OCI-M1 (cell line): ENCODE measurements at places on chromosomes 2 and 18.

- DNase-seq, result peak; percentile 78
Observed at GRCh38 chr2:223101340-223102039, 49.5 kb downstream of the KCNE4 start.

- peak; percentile 80 for DNase-seq
Observed at GRCh38 chr2:38376346-38377049, 575 bp downstream of the ATL2 start.

DNA sequence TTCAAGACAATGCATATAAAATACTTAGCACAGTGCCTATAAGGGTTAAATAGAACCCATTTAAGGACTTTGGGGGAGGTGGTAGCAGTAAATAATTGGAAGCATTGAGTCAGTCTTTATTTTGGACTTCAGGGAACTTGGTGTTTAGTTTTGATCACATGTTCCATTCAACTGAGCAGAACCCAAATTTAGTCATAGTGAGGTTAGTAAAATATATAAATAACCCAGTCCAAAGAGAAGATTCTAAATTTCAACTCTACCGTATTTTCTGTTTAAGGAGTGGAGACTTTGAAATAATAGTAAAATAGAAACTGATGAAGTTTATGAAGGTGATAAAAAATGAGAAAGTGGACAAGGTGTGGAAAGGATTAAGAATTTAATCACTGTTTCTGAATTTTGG lies 19.7 kb downstream of the TWSG1 start:
- DNase-seq, result no peak

DNA sequence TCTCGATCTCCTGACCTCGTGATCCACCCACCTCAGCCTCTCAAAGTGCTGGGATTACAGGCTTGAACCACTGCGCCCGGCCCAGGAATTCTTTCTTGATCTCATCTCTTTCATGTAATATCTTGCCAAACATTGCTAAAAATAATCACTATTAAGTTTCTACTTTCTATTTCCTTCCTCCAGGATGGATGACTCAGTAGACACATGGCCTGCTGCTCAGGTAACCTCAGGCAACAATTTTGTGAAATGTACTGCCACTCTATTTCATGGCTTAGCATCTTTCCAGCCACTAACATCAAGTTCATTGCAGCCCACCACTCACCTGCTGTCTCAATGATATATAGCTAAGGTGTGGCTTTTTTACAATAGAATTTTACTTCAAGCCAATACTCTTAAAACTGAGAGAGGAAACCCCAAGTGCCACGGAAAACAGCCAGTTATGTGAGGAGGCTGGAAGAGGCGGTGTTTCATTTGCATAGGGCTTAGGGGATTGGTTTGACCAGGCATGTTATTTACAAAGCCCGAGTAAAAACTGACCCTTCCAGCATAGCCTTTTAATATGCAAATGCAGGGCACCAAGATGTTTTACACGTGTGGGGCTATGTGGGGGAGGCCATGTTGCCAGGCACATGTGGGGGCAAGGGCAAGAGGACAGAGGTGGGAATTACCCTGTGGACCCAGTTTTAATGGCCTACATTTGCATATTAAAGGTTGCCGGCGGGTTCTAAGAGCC lies 11.3 kb upstream of the SUMO1 start:
- DNase-seq, result no peak

- no peak for DNase-seq
Observed at GRCh38 chr18:420661-421246, 79.7 kb downstream of the COLEC12 start.

- no peak for DNase-seq
Observed at GRCh38 chr2:236984046-236984445, 101.6 kb upstream of the COPS8 start.

DNA sequence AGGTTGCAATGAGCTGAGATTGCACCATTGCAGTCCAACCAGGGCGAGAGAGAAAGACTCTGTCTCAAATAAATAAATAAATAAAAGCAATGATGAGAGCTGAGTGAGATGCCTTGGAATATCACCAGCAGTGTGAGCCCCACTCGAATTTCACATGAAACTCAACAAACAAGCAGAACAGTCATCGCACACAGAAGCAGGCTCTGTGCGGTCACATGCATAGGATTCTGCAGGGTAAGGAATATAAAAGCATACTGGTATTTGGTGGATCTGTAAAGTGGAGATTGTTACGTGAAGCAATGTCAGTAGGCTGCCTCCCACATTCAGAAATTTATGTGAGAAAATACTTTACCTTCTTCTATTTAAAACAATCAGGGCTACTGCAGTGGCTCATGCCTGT lies 18.0 kb upstream of the AP1S3 start:
- no peak for DNase-seq

DNA sequence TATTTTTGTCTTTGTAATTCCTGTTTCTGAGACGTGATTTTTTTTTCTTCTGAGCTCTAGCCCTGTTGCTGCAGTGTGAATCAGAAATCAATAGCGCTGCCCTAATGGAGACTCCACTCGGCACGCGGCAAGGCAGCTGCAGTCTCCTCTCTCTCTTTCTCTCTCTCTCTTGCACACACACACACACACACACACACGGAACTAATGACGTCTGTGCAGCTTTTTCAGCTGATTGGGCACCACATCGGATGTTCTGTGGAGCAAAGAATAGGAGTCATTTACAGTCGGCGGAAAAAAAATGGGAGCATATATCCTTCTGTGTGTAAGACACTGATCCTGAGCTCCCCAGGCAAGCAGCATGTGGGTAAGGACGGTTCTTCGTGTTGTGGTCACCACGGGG lies 2.0 kb upstream of the MYT1L start:
- DNase-seq, result no peak

DNA sequence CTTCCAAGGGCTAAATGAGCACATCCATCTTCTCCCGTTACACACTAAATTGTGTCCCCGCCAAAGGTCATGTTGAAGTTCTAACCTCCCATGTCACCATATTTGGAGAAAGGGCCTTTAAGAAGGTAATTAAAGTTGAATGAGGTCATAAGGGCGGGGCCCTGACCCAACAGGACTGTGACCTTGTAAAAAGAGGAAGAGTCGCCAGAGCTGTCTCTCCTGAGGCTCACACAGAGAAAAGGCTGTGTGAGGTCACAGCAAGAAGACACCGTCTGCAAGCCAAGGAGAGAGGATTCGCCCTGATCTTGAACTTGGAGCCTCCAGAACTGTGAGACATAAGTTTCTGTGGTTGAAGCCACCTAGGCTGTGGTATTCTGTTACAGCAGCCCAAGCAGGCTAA lies 24.1 kb downstream of the TRABD2A start:
- peak; percentile 86 for DNase-seq

GRCh38 chr2:50646226-50646625 lies 385.7 kb downstream of the NRXN1 start:
- no peak for DNase-seq

DNA sequence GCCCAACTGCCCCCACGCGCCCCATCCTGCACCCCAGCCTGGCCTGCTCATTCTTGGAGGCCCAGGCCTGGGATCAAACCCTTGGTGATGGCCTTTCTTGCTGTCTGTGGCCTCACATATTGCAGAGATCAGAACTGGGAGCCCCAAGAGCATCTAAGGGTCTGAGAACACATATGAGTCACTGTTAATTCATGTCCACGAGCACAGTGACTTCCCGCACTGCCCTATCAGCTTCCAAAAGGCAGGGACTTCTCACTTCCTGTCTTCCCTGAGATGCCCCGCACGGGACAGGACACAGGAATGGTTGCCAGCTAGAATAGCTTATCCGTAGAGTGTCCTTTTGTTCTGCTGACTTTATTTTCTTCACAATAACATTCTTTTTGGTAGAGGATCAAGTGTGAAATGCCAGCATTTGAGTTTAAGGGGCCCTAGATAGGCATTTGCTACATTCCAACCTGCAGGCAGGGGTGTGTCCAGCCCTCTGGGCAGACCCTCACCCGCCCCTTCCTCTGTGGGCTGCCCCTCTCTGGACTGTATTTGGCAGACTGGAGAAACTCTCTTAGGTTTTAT lies 21.1 kb upstream of the CELF4 start:
- no peak for DNase-seq

DNA sequence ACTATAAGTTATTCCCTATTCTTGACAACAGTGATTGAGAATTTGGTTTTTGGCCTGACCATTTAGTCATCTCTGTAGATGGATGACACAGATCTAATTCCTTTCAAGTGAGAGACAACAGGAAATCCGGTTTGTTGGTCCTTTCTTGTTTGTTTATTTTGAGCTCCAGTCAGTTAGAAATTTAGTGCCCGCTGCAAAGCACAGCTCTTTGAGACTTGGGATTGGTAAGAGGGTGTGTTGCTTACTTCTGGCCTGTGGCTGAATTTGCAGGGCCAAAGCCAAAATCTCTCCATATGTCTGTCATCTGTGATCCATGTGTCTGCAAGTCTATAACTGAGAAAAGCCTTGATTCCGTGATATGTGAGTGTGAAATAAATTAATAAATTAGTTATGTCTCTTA lies 74.3 kb downstream of the BIN1 start:
- DNase-seq, result no peak

DNA sequence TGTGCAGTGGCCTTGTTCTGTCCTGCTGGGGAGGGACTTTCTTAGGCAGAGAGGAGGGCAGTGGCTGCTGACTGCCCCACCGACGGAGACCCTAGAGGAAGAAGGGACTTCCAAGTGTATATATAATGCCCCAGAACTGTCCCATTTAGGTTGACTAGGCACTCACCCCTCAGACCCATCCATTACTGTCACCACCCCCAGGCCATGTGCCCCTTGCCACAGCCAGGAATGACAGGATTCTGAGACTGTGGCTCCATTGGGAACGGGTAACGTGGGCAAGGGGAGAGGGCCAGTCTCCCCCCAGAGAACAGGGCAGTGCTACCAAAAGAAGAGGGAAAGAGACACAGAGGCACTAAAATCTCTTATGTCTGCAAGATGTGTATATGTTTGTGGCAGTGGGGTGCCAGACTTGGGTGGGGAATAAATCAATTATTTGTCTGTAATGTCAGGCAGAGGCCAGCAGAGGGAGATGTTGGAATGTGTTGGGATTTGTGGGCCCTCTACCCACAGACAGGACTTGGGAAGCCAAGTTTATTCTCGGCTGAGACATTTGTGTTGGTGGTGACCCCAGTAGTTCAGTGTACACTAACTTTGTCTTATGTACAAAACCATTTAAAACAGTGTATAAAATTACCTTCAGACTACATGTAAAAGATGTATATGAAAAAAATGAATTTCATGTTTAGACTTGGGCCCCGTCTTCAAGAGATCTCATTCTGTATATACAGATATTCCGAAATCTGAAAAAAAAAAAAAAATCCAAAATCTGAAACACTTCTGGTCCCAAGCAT lies 24.0 kb upstream of the TMEM37 start:
- DNase-seq, result peak; percentile 73

DNA sequence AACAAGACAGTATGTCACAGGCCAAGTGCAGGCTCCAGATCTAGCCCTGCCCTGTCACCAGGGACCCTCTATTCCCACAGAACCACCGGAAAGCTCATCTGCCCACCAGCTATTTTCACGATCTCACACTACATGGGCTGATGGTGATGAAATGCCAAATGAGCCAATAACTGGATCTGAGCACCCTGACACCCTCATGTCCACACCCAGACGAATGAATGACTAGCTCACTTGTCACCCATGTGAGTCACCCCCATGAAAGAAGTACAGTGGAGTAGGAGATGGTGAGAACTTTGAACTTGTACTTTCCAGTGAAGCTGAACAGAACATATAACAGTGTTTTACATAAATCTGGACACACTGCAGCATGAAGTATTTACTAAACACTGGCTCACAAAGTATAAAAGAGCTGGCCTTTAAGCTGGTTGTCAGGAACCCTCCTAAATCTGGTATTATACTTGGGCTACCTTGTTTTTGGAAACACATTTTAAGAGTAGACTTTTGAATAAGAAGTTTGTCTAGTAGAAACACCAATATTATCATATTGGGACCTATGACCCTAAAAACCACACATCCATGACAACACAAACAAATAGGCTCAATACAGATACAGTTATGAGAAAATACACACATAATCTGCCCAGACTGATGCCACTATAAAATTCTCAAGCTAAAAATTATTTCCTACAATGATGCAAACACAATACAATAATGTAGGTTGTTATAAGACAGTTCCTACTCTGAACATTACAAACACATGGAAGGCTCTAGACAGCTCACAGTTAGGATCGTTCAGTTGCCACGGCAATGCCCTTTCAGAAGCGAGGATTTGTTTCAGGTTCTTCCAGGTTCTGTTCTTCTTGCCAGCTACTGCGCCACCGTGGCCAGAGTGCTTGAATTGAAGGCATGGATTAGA lies 19.0 kb downstream of the INO80C start:
- DNase-seq, result no peak

- DNase-seq, result no peak
Observed at GRCh38 chr18:22423878-22424564, 6.3 kb upstream of the CTAGE1 start.
